ENCODE measurements at places on chromosomes 5 and 9. TPM values are rescaled to one million over a fixed set of nuclear protein-coding genes. Genes with fewer than 3 reads are reported as not detected.

Gene TAL2
- 3.0 TPM for total RNA-seq

Gene ITGA2
- total RNA-seq, result 5.5 TPM

Gene SH3RF2
- total RNA-seq, result 0.31 TPM

Gene PROB1
- total RNA-seq, result 0.16 TPM

Gene OR13D1
- total RNA-seq, result not detected

Gene SPATA31E1
- not detected for total RNA-seq

Gene TMC1
- total RNA-seq, result 0.78 TPM

Gene HSD17B4
- 203 TPM for total RNA-seq

Gene INSL6
- total RNA-seq, result not detected

Gene ELAVL2
- total RNA-seq, result 297 TPM

Gene NTRK2
- 266 TPM for total RNA-seq

Gene ROR2
- 0.94 TPM for total RNA-seq

Gene RAPGEF6
- 66.1 TPM for total RNA-seq

Gene ANKRD31
- 0.94 TPM for total RNA-seq

Gene LMX1B
- total RNA-seq, result not detected

Gene PCDHA1
- 6.6 TPM for total RNA-seq

Gene FAM221B
- total RNA-seq, result not detected

Gene SLC6A19
- not detected for total RNA-seq

Gene NTNG2
- total RNA-seq, result 46.3 TPM

Gene TMEM267
- total RNA-seq, result 14.0 TPM

Gene C5orf58
- not detected for total RNA-seq

Gene RETREG1
- total RNA-seq, result 71.3 TPM

Gene LMNB1
- 76.7 TPM for total RNA-seq

Gene GTF3C4
- 22.6 TPM for total RNA-seq

Gene PTGS1
- total RNA-seq, result 0.47 TPM

Gene CTNND2
- total RNA-seq, result 66.9 TPM

Gene WNT8A
- total RNA-seq, result not detected

Gene ORM2
- not detected for total RNA-seq

Gene MLLT3
- total RNA-seq, result 152 TPM

Gene FOXI1
- total RNA-seq, result not detected

Gene IQGAP2
- 20.7 TPM for total RNA-seq

Gene ZFP37
- total RNA-seq, result 27.8 TPM

Gene MCC
- 15.8 TPM for total RNA-seq

Gene DMRT3
- total RNA-seq, result 0.16 TPM

Gene SNAPC3
- 80.5 TPM for total RNA-seq

Gene QSOX2
- total RNA-seq, result 8.1 TPM

Gene CAMK2A
- 14.0 TPM for total RNA-seq

Gene LHFPL2
- total RNA-seq, result 20.4 TPM

Gene PCDHB8
- total RNA-seq, result 8.6 TPM

Gene C1QTNF2
- 3.1 TPM for total RNA-seq

Gene INIP
- 27.3 TPM for total RNA-seq

Gene SPINK6
- total RNA-seq, result not detected

Gene ANKRD18A
- 6.9 TPM for total RNA-seq

Gene SPATA31D3
- not detected for total RNA-seq

Gene PCDHGB2
- total RNA-seq, result 8.3 TPM

Gene SUSD3
- 1.6 TPM for total RNA-seq

Measured in occipital lobe (tissue), 3 donors.